ENCODE measurements at places on chromosomes 1 and 21.

- DNase-seq = no peak
Measured at GRCh38 chr1:41765152-41765551, 153.6 kb downstream of the HIVEP3 start.

DNA sequence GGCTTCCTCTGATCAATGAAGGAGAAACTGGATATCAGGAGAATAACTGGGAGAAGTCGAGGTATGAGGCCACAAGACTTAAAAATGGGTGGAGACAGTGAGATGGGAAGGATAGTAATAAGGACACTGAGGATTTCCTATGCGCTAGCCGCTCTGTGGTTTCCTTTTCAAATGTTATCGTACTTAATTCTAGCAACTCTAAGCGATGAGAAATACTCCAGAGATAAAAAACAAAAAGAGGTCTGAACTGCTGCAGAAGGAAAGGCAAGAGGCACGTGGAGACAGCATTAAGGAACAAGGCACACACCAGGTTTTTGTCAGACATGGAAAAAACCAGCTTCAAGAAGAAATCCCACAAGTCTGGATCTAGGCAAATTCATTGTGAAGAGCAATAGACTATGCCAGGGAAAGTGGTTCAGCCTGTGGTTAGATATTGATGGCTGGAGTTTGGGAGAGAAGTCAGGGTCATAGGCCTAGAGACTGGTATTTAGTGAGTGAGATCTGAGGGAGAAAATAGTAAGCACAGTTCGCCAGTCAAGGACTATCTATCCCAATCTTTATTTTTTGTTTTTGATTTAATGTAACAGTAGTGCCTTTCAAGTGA is 5.3 kb downstream of the CLCA2 start:
- DNase-seq = peak; percentile 4

DNA sequence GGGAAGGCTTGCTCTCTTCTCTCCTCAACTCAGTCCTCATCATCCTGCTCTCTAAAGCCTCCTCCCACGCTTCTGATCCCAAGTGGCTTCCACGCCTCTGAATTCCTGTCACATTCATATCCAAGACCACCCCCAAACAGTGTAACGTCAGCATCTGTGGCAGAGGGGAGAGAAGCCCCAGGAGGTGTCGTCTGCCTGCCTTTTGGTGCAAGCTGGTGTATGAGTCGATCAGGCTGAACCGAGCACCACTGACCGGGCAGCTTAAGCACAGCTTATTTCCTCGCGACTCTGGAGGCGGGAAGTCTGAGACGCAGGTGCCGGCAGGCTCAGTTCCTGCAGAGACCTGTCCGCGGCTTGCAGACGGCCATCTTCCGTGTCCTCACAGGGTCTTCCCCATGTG is 123.8 kb upstream of the RAB4A start:
- DNase-seq = peak; percentile 56

GRCh38 chr1:27561124-27561899 is 42.6 kb downstream of the AHDC1 start:
- DNase-seq = no peak

- no peak for DNase-seq
Measured at GRCh38 chr1:2472109-2472508, 4.0 kb upstream of the PLCH2 start.

DNA sequence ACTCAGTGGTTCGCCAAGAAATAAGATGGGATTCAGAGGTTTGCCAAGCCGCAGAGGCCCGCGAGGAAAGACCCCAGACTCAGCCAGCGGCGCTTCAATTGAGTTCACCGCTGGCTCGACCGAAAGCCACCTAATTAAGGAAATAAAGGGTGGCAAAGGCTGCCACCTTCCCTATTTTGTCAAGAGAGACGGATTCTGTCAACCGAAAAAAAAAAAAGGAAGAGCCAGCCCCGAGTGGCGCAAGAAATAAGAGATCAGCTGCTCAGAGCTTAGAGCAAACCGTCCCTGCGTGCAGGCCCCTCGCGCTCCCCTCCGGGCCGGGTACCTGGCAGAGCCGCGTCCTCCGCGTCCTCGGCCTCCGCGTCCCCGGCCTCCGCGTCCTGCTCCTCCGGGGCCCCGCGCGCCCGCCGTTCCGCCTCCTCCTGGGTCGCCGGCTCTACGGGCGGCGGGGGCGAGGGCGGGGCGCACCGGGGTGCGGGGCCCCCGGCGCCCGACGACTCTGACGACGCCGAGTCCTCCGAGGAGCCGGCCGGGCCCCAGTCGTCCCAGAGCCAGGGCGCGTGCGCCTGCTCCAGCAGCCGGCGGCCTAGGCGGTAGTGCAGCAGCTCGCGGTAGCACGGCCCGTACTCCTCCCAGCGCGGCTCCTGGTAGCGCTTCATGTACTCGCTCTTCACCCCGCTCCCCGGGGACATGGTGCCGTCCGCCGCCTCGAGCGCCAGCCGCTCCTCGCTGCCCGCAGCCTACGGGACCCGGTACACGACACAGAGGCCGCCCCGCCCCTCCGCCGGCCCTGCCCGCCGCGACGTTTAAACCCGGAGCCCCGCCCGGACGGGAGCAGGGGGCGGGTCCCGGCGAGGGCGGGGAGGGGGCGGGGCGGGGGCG is 832 bp downstream of the CCSAP start:
- DNase-seq = peak; percentile 40

DNA sequence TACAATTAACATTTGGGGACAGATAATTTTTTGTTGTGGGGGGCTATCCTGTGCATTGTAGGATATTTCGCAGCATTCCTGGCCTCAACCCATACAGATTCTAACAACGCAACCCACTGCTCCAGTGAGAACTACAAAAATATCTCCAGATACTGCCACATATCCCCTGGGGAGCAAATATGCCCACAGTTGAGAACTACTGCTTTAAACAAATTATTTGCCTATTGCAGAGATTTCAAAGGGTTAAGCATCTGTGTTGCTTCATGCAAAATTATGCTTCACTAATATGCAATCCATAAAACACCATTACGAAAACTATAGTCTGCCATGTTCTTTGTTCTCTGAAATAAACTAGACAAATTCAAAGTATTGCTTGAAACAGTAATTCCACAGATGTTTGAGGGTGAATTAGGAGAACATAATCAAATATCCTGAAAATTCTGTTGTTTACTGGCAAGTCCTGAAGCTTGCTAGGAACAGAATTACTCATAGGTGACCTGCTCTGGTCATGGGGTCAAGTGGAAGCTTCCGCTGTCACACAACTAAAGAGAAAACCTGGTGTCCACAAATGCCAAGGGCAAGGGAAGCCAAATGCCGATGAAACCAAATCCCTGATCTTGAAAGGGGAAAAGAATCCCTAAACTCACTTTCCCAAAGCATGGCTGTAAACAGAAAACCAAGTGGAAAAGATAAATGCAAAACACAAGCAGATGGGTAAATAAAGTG is 149.4 kb downstream of the RERE start:
- no peak for DNase-seq

- no peak for DNase-seq
Measured at GRCh38 chr1:20185834-20186782, at the start of the genes PLA2G2C and UBXN10. Gene PLA2G2C, minus strand, starts transcription at chr1:20186518. Its CDS starts 9,155 bp downstream, at chr1:20177363. Gene UBXN10, plus strand, starts transcription at chr1:20186096. Its CDS starts 4,466 bp downstream, at chr1:20190562.

DNA sequence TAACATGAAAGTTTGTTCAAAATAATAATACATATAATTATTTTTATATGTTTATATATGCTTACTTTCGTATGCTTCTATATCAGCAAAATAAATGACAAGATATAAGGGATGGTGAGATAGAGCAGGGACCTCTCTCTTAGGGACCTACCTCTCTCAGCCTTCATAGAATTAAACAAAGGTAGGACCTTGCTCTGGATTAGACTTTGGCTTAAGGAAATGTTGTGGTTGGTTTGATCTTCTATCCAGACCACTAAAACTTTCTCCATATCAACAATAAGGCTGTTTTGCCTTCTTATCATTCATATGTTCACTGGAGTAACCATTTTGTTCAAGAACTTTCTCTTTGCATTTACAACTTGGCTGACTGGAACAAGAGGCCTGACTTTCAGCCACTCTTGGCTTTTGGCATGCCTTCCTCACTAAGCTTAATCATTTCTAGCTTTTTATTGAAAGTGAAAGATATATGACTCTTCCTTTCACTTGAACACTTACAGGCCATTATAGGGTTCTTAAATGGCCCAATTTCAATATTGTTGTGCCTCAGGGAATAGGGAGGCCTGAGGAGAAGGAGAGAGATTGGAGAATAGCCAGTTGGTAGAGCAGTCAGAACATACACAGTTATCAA is 14.4 kb downstream of the FRRS1 start:
- no peak for DNase-seq

DNA sequence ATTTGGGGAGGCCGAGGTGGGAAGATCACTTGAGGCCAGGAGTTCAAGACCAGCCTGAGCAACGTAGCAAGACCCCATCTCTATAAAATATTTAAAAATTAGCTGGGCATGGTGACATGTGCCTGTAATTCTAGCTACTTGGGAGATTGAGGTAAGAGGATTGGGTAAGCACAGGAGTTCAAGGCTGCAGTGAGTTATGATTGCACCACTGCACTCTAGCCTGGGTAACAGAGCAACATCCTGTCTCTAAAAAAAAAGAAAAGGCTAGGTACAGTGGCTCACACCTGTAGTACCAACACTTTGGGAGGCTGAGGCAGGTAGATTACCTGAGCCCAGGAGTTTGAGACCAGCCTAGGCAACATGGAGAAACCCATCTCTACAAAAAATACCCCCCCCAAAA is 35.7 kb upstream of the RCC1 start:
- peak; percentile 10 for DNase-seq

GRCh38 chr1:110916669-110917306 is 43.8 kb downstream of the CD53 start:
- DNase-seq = peak; percentile 67

- DNase-seq = no peak
Measured at GRCh38 chr1:236010443-236010842, 54.4 kb downstream of the NID1 start.

DNA sequence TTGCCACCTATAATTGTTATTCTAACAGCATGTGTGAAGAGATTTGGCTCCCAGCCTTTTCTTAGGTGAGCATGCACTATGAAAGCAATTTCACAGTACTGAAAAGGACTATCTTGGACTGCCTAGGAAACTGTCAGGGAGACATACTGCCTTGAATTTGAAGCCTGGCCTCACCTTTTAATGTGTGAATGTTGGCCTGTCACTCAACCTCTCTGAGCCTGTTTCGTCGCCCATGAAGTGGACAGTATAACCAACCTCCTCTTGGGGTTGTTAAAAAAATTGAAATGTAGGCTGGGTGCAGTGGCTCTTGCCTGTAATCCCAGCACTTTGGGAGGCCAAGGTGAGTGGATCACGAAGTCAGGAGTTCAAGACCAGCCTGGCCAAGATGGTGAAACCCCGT is 20.4 kb upstream of the POU2F1 start:
- DNase-seq = no peak

GRCh38 chr1:174795806-174796205 is 203.9 kb upstream of the CACYBP start:
- peak; percentile 76 for DNase-seq

- peak; percentile 37 for DNase-seq
Measured at GRCh38 chr1:209335178-209335577, 248.3 kb upstream of the CAMK1G start.

DNA sequence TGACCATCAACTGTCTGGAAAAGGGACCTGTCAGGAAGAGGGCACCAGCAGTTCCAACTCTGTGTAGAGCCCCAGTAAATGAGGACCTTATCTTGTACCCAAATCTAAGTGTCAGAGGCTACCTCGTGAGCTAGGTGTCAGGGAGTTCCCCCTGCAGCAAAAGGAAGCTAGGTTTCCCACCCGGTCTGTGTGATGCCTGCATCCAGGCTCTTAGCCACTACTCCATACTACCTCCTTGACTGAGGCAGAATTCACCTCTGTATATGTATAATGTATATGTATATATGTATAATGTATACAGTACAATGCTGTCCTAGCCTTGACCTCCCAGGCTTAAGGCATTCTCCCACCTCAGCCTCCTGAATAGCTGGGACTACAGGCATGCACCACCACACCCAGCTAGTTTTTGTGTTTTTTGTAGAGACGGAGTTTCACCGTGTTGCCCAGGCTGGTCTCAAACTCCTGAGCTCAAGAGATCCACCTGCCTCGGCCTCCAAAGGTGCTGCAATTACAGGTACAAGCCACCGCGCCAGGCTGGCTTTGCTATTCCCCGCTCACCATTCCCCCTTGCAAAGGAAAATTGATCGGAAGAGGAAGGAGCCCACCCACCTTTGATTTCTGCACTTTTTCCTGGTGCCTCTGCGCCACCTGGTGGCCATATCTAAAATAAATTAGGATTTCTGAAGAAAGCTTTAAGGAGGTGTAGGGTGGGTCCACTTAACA is 15.7 kb upstream of the LUZP1 start:
- DNase-seq = no peak

DNA sequence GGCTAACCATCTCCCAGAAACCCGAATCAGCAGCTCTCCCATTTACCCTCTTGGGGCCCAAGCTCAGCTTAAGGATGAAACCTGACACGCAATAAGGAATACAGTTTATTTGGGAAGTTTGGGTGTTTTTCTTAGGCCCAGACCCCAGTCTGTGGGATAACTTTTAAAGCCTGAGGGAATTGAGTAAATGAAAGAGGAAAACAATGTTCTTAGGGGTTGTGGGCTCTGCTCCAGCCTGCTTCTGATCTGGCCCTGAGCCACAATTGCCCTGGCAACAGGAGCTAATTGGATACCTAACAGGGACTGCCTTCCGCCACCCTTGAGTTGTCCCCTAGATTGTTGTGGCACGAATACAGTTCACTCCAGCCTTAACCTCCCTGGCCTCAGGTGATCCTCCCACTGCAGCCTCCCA is 20.1 kb downstream of the DYRK3 start:
- DNase-seq = no peak

- peak; percentile 7 for DNase-seq
Measured at GRCh38 chr1:229508823-229509337, 739 bp upstream of the NUP133 start.

- DNase-seq = no peak
Measured at GRCh38 chr1:1325288-1326074, 879 bp downstream of the CPTP start.

DNA sequence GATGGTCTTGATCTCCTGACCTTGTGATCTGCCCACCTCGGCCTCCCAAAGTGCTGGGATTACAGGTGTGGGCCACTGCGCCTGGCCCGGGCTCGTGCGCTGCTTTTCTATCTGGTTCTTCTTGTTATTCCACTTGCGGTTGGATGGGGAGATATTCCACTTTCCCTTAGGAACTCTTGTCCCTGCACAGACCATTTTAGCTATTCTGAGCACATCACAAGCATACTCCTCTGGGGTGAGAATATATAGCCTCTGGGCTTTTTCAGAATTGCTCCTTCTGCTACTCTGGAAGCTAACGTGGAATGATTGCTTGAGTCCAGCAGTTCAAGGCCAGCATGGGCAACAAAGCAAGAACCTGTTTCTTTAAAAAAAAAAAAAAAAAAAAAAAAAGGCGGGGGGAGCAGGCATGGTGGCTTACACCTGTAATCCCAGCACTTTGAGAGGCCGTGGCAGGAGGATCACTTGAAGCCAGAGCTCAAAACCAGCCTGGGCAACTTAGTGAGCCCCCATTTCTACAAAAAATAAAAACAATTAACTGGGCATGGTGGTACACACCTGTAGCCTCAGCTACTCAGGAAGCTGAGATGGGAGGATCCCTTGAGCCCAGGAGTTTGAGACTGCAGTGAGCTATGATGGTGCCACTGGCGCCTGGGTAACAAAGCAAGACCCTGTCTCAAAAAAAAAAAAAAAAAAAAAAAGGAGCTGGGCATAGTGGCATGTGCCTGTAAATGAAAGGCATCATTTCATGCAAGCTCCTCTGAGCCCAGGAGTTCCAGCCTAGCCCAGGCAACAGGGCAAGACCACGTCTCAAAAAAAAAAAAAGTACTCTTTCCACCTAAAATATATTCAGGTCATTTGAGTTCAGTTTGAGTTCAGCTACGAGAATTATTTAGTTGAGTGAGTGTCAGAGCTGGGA is 11.8 kb upstream of the PGD start:
- no peak for DNase-seq
